ENCODE measurements at places on chromosomes 6 and 20.

DNA sequence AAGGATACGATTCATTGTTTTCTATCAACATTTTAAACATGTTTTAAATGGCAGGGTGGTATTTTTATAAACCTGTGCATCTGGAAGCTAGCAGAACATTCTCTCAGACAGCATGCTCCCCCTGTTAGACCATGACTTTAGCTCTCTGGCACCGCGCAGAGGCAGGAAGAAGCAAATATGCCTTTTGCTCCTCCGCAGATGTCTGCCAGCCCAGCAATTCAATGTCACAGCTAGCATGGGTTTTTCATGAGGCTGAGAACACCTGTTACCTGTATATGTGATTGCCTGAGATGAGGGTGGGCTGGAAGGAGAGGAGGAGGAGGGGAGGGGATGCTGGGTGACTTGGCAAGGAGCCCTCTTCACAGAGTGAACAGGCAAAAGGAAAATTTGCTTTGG lies 6.7 kb downstream of the MTCH1 start:
- DNase-seq, result no peak

DNA sequence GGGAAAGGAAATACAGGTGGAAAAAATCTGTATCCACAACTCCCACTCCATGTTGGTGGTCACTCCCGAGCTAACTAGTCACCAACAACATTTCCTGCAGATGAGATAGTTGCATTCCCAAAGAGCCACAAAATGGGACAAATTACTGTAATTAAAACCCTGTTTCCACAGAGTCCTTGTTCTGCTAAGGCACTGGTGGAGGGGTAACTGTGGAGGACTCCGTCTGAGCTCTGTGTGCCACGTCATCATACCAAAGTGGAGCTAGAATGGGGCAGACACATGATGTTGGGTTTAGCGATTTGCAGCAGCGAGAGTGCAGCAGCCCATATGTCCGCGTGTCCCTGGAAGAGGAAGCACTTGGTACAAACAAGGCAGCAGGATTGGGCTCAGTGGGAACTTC lies 172.5 kb upstream of the KCNK16 start:
- no peak for DNase-seq

GRCh38 chr6:128847431-128848210 lies 35.3 kb upstream of the LAMA2 start:
- DNase-seq, result no peak

GRCh38 chr6:82906489-82906888 lies 159.2 kb downstream of the UBE3D start:
- no peak for DNase-seq

- no peak for DNase-seq
Measured at GRCh38 chr6:16446273-16446672, 207.9 kb downstream of the GMPR start.

DNA sequence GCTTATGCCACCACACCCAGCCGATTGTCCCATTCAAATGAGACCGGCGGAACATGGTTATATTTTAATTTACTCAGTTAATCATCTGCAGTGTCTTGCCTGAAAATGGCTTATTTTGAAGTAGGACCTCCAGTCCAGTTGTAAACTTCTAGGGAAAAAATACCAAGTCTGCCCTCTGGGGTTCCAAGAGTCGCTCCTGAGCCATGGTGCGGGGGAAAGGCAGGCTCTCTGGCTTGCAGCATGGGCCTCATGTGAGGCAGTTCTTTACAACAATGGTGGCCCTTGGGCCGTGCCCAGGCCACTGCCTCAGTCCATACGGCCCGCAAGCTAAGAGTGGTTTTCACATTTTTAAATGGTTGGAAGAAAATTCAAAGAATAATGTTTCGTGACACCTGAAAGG lies 62.7 kb upstream of the XRN2 start:
- no peak for DNase-seq

DNA sequence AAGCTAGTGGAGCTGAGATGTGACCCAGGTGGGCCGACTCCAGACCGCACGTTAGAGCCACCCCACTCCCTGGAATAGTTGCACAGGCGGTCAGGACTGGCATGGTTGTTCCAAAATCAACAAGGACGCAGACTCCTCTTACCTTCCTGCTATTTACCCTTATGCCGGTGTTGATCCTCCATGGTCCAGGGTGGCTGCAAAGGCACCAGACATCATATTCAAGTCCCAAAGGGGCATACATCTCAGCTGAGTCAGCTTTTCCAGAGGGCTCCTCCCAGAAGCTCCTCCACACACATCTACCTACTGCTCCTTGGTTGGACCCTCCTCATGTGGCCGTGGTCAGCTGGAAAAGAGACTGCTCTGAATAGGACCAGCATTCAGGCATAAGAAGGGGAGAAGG lies 112.2 kb downstream of the SYCP2 start:
- DNase-seq, result no peak

DNA sequence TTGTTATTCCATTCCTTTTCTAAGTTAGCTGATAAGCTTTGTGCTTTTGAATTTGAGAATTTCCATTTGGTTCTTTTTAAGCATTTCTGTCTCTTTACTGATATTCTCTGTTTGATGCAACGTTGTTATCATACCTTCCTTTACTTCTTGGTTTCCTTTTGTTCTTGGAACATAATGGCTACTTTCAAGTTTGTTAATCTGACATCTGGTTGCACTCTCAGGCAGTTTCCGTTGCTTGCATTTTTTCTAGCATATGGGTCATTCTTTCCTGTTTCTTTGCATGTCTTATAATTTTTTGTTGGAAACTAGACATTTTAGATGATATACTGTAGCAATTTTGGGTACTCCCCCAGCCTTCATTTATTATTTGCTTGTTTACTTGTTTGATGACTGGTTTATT lies 12.5 kb downstream of the CDC5L start:
- no peak for DNase-seq

- no peak for DNase-seq
Measured at GRCh38 chr6:54768494-54768893, 78.1 kb upstream of the FAM83B start.

- DNase-seq, result no peak
Measured at GRCh38 chr6:148997865-148998264, 251.0 kb downstream of the UST start.

DNA sequence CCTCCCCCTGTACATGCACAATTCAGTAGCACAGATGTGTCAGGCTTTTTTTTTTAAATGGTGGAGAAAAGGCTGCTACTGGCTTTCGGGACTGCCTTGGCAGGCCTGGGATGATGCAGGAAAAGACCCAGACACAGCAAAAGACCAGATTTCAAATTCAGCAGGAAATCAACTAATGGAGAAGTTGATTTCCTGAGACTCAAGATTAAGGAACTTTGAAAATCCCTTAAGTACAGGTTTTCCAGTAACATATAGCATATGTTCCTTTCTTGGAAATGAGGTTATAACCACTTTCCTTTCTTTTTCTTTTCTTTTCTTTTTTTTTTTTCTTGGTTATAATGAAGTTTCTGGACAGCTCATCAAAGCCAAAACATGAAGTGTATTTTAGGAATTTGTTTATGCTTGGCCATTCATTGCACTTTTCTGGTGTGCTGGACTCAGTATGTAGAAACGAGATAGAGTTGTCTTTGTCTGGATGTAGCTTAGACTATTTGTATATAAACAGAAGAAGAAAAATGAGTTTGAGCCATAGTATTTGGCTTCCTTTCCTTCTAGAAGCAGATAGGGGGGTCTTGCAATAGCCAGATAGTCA lies 119.4 kb downstream of the SASH1 start:
- DNase-seq, result no peak

DNA sequence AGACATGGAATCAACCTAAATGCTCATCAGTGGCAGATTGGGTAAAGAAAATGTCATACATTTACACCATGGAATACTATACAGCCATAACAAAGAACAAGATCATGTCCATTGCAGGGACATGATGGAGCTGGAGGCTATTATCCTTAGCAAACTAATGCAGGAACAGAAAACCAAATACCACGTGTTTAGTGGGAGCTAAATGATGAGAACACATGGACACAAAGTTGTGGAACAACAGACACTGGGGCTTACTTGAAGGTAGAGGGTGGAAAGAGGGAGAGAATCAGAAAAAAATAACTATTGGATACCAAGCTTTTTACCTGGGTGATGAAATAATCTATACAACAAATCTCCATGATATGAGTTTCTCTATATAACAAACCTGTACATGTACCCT lies 701.3 kb downstream of the TBC1D32 start:
- no peak for DNase-seq

GRCh38 chr6:110358553-110359160 lies 508 bp upstream of the METTL24 start:
- DNase-seq, result no peak

DNA sequence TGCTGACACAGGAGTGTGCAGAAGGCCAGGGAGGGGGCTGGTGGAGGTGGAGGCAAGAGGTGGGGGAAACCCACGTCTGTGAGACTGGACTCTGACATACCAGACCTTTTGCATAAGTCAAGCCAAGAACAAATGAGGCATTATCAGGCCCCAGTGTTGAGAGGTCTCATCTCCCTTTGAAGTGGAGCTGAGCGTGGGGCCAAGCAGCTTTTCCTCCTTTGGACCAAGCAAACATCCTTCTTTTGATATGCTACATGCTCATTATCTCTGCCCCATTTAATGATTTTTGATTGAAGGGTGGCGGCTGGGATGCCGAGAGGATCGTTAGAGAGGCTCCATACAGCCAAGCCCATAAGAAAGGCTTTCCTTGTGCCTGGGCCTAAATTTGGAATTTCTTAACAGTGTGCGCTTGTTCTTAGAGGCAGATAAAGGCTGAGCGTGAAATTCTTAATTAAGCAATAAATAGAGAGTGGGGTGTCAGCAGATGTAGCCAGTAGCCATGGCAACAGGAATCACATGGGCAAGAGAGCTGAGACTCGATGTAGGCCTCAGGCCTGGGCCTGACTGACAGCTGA lies 244.5 kb downstream of the PKHD1 start:
- no peak for DNase-seq

DNA sequence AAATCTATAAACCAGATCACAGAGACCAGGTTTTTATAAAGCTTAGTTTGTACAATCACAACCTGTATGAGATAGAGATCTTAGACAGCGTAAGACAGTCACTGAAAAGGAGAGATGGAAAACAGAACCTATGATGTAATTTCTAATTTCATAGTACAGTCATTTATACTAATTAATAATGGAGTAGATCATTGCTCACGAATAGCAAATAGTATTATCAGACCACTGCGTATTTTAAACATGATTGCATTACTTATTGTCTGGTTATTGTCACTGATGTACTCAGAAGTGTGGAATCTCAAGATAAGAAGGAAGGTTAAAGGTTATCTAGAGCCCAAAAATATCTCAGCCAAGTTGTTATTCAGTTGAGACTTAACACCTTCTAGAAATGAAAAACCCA lies 115.6 kb downstream of the KHDC1L start:
- DNase-seq, result no peak
